NCI-H1105 treated with DMSO at 0.1 percent for 48 hours (cell line): ENCODE measurements at places on chromosomes 7 and 10.

DNA sequence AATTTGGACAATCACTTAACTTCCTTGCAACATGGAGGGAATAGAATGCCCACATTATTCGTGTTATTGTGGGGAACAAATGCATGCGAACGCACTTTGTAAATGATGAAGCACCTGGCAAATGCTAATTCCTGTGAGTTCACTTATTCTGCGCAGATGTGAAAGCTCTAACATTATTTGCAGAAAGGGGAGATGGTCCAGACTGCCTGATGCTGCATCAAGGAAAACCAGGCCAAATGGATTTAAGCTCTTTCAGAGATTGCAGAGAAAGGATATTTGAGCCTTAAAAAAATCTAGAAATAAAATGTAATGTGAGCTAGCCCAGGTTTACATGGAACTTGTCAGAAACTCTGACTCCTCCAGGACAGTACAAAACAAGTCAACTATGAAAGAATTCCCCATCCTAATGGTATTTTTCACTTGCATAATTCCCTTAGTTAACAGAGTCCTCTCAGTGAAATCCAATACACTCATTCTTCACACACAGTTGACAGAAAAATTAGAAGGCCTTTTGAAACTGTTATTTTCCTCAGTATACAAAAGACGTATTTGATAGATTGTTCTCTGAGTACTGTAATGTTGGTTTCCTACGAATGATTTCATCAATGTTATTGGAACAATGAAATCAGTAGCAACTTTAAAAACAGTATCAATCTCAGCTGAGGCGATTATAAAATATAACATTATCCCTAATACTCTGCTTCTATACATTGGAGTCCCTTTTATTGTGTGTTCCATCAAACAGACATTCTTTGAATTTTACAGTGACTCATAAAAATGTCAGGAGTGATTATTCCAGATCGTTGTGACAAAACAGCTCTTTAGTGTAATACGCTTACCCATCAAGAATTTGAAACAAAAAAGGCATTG is 136.3 kb upstream of the ANK3 start:
- DNase-seq: no peak

- DNase-seq: peak; percentile 59
Measured at GRCh38 chr7:108452707-108453106, 3.5 kb downstream of the NRCAM start.

- no peak for DNase-seq
Measured at GRCh38 chr10:93598157-93598556, 2.9 kb downstream of the RBP4 start.

GRCh38 chr7:47228386-47229014 is 353.4 kb downstream of the TNS3 start:
- no peak for DNase-seq

DNA sequence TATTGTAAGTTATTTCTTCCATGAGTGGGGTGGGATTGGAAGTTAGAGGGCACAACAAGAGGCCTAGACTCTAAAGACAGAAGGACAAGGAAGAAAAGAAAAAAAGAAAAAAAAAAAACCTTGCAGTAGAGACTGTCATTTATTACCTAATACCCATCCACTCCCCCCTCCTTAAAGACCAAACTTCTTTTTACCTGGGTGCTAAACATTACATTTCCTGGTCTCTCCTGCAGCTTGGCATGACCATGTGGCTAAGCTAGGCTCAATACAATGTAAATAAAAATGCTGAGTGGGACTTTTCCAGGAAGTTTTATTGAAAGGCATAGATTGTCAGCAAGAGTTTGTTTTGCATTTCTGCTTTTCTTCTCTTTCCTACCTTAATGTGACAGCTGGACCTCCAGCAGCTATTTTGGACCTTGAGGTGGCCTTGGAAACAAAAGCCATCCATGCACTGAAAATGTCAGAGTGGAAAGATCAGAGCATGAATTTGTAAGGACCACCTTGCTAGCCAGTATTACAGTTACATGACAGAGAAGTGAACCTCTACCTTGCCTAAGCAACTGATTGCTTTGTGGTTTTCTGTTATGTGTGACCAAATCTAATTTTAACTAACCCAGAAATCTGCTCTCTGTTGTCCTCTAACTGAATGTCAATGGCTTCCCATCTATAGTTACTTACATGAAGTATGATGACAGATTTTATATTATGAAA is 81.3 kb upstream of the SFMBT2 start:
- DNase-seq: no peak
